Stimulated activated CD4-positive, alpha-beta T cell treated with anti-CD3 and anti-CD28 coated beads, TNF-alpha, amount 100 ng/mL, for 1 hour (primary cell): ENCODE measurements at places on chromosomes 6 and 20.

DNA sequence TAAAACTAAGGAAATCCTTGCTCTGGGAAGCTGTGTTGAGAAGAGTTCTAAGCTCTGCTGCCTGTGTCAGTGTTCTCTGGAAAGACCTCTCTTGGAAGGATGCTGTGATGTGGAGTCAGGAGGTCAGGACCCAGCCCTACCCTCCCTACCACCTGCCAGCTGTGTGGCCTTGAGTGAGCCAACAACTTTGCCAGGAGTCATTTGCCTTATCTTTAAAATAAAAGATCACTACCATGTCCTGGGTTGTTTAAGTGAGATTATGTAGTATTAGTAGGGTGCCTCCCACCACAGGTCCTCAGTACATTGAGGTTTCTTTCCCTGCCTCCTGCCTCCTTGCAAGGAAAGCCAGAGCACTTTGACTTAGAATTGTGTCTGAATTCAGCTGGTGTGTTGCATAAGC is 64.9 kb downstream of the FOXO3 start:
- no peak for DNase-seq

GRCh38 chr6:89489078-89489477 is 56.1 kb downstream of the ANKRD6 start:
- no peak for DNase-seq

DNA sequence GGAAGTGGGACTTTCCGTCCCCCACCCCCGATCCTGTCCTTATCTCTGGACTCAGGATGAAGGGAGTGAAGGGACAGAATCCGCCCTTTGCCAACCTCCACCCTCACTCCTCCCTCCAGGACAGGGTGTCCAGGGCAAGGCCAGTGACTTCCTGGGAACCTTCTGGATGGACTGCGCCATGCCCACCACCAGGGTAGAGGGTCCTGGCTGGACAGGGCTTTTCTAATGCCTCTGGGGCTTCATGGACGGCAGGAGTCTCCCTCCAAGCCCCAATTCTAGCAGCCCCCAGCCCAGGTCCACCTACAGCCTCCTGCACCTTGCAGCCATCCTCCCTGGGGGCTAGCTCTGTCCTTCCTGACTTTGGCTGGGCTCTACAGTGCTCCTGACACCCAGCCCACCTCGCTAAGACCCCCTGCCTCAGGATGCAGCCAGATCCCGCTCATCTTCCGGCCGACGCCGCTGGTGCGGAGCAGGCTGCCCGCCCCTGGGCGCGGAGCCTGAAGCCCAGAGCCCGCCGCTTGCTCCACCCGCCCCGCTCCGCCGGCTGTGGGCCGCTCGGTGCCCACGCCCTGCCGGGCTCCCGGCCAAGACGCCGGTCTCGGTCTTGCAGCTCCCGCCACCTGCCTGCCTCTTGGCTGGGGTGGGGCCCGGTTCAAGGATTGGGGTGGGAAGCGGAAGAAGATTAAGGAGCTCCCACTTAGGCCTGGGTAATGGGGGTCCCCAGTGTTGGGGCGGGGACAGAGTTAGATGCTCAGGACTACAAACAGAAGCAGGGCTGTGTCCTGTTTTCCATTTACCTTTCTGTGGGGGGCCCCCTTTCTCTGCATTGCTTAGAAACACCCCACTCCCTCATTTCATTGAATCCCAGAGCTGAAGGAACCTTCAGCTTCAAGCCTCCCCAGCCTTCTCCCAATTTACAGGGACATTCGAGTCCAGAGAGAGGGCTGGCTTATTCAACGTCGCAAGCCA is 72.8 kb downstream of the MDGA1 start:
- DNase-seq = no peak

DNA sequence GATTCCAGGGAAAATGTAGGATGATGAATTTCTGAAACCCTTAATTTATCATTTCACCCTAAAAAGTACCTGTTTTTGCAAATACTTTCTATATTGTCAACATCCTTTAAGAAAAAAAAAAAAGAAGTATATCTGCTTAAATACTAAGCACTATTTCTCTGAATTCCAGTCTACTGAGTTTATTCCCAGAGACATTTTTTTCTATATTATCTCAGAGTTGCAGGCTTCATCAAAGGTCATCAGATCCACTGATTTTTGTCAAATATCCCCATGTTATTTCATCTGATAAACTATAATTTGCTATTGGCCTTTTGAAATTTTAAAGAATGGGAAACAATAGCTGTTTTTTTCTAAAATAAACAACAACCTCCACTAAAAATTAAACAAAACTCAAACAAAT is 357.6 kb upstream of the ID4 start:
- no peak for DNase-seq

GRCh38 chr6:135434095-135434494 is 63.4 kb downstream of the AHI1 start:
- DNase-seq = no peak

- DNase-seq = no peak
These were observed 49.6 kb upstream of the CCDC28A start for GRCh38 chr6:138724015-138724414.

- DNase-seq = no peak
These were observed 185.8 kb downstream of the TMEM242 start for GRCh38 chr6:157137501-157137900.

DNA sequence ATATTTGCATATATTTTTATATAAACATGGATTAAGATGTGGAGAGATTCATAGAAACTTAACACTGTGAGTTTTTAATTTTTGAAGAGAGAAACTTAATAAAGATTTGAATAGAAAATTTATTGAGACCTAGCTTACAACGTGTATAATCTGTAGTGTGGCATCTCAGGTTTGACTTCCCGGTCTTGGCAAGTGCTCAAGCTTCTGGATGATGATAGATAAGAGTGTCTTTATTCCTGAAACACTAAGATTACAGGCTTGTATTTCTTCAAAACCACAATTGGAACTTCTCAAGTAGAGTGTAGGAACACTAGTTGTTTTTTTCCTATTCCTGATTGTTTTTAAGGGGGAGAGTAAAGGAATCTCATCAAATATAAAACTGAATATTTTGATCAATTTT is 64.6 kb upstream of the NOTCH4 start:
- DNase-seq = no peak

GRCh38 chr6:87494761-87495422 is 22.1 kb downstream of the SLC35A1 start:
- DNase-seq = no peak
